ENCODE measurements at places on chromosomes 3 and 15.
A peak's percentile ranks its signal among the peaks of the same experiment; 100 is the strongest.

DNA sequence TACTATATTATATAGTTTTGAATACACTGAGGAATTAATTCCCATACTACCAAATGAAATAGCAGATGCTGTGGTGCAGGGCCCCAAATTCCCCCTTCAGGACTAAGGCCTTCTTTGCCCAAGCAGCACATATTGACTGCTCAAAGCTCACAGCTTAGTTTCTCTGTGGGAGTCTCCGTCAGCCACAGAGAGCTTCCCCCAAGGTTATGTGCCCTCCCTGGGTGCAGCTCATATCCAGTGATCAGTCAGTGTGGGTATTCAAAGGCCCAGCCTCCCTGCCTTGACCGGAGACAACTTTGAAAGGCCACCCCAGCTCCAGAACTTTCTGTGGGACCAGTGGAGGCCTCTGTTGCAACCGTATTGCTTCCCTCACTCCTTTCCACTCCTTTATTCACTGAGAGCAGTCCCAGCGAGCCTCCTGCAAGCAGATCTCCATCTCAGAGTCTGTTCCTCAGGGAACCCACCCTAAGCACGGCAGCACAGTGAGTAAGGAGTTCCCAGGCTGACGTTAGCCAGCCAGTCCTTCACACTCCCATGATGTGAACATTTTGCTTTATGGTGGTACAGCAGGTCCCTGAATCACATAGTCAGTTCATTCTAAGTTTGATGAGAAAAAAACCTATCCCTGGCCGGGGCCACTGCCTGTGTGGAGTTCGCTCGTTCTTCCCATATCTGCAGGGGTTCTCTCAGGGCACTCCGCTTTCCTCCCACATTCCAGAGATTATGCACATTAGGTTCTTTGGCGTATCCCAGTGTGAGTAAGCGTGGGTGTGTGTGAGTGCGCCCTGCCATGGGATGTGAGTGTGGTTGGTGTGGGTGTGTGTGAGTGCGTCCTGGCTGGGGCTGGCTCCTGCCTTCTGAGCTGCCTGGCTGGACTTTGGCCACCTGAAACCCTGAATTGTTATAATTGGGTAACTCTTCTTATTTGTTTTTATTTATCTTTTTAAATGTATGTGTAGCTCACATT, 64.4 kb upstream of the PPARG start:
- ATAC-seq: no peak
- no peaks in the 10 kb centered on the region for H3K36me3 ChIP-seq
- H3K4me3 ChIP-seq: no peak overlapping the region
- peaks cover 15% of the 10 kb centered on the region for H3K27me3 ChIP-seq
- no peak overlapping the region for H3K27ac ChIP-seq
- H3K4me1 ChIP-seq: no peaks in the 10 kb centered on the region

DNA sequence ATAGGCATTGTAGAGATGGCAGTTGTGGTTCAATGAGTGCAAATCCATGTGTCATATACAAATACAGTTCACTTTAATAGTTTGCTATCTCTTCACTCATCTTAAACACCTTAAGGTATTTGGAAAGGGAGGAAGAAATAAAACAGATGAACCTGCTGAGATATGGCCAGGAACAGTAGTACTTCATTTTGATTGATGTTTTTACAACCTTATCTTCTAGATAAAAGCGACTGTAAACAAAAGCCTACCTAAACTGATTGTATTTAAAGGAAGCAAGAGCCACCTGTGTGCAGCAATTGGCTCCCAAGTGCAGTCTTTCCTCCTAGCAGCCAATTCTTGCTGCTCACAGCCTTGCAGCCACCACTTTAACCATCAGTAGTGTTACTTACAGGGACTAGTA, 217.7 kb downstream of the CDIN1 start:
- H3K27ac ChIP-seq: no peak overlapping the region
- H3K36me3 ChIP-seq: no peaks in the 10 kb centered on the region
- H3K4me1 ChIP-seq: no peaks in the 10 kb centered on the region
- no peak overlapping the region for H3K4me3 ChIP-seq
- no peaks in the 10 kb centered on the region for H3K27me3 ChIP-seq
- no peak for ATAC-seq

DNA sequence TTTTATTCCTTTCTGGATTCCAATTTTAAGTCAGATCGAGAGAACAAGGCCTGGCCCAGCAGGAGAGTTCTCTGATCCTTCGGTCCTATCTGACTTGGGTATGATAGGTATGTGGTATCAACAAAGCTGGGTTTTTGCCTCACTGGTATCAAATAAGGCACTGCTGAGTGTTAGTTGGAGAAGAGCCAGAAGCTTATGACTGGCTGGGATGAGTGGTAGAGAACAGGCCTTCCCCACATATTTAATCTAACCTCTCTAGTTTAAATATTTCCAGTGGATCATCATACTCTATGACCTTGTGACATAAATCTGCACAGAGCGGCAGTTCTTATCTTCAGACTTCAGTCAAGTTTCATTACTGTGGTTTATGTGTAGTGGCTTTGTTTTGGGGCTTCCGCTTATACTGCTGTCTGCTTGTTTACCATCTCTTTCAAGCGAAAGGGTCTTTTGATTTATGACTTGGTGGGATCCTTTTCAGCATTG, 164.5 kb downstream of the PTPRG start:
- ATAC-seq: no peak
- H3K4me3 ChIP-seq: no peak overlapping the region
- H3K27me3 ChIP-seq: peaks cover 3% of the 10 kb centered on the region
- H3K36me3 ChIP-seq: no peaks in the 10 kb centered on the region

GRCh38 chr3:49670940-49671290, 3.2 kb upstream of the APEH start:
- H3K27ac ChIP-seq: peak overlapping the region; percentile 61
- peaks cover 10% of the 10 kb centered on the region for H3K4me1 ChIP-seq
- no peak for ATAC-seq

DNA sequence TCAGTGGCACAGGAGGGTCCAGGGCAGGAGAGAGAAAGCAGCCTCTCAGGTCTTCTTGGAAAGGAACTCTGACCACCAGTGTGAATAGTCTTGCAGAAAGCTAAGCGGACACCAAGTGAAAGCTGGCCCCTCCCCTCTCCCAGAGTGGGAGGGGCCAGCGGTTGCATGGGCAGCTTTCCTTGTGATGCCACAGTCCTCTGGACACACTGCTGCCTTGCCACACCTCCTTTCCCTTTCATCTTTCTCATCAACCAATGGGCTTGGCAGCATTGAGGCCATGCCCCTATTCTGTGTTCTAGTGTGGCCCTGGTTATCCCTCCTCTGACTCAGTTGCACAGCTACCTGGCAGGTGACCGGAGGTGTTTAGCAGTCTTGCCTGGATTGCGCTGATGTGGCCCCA, 49.7 kb upstream of the GOLGA6B start:
- no peak for ATAC-seq
- H3K36me3 ChIP-seq: no peaks in the 10 kb centered on the region

DNA sequence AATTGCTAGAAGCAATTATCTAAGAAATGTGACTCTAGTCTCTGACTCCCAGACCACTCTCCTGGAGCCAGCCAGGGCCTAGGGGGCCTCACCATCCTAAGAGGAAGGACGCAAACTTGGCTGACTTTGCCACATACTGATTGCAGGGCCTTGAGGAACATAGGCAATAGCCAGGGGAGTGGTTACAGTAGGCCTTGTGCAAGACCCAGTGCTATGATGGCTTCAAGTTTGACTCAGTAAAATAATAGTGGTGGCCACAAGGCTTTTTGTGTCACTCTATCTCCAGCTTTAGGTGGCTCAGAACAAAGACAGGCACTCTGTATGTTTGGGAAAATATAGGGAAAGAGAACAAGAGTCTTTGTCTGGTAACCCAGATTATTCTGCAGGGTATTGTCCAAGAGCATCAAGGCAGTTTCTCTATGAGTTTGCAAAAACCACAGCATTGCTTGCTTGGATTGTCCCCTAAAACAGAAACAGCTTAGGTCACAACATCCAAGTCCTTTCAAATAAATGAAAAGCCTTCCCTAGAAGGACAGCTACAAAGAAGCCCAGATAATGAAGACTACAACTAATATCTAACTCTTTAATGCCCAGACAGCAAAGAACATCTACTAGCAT, 631.5 kb downstream of the PYDC2 start:
- no peaks in the 10 kb centered on the region for H3K36me3 ChIP-seq
- no peaks in the 10 kb centered on the region for H3K4me1 ChIP-seq
- no peak overlapping the region for H3K4me3 ChIP-seq
- ATAC-seq: no peak

DNA sequence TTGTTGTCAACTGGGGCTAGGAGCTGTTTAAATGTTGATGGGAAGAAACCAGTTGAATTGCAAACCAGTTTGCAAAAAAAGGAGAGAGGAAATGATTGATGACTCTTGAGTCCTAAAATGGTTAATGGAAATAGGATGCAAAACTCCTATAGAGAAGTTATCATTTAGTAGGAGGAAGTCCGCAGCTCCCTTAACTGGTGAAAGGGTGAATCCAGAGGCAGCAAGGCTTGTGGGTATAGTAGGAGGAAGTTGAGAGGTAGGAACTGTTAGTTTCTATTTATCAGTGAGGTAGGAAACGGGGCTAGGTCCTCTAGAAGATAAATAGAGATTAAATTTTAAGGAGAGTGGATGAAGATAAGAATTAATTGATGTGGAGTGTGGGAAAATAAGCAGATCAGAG, 15.4 kb downstream of the IREB2 start:
- no peak for ATAC-seq
- H3K27ac ChIP-seq: peak overlapping the region; percentile 12
- no peak overlapping the region for H3K4me3 ChIP-seq
- peaks cover 58% of the 10 kb centered on the region for H3K4me1 ChIP-seq
- H3K27me3 ChIP-seq: no peaks in the 10 kb centered on the region

DNA sequence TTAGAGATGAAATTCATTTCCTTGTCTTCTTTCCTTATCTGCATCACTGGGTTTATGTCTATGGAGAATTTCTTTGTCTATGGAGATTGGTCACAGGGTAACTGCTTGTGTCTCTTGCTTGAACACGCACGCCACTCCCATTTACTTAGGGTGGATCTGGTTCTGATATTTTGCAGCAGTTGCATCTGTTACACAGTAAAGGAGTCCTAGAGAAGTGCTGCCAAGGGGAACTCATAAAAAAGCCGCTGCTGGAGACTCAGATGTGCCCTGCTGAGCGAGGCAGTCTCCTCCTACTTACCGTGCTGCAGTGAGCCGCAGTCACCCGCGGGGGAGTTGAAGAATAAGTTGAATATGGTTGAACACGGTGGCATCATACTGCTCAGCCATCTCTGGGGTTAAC, 105.2 kb upstream of the KLHL25 start:
- no peak overlapping the region for H3K27ac ChIP-seq
- H3K27me3 ChIP-seq: peaks cover 32% of the 10 kb centered on the region
- ATAC-seq: no peak
- H3K4me3 ChIP-seq: no peak overlapping the region
- peaks cover 14% of the 10 kb centered on the region for H3K4me1 ChIP-seq
